ENCODE measurements at places on chromosomes 6 and 20. TPM values are rescaled to one million over a fixed set of nuclear protein-coding genes. Genes with fewer than 3 reads are reported as not detected.

BANF2 gene
- total RNA-seq, result not detected

- no peak for DNase-seq
These were observed 52.7 kb downstream of the LHFPL5 start for GRCh38 chr6:35857853-35858252.

GRCh38 chr6:128124713-128125112 is 223.9 kb upstream of the THEMIS start:
- DNase-seq, result no peak

DNA sequence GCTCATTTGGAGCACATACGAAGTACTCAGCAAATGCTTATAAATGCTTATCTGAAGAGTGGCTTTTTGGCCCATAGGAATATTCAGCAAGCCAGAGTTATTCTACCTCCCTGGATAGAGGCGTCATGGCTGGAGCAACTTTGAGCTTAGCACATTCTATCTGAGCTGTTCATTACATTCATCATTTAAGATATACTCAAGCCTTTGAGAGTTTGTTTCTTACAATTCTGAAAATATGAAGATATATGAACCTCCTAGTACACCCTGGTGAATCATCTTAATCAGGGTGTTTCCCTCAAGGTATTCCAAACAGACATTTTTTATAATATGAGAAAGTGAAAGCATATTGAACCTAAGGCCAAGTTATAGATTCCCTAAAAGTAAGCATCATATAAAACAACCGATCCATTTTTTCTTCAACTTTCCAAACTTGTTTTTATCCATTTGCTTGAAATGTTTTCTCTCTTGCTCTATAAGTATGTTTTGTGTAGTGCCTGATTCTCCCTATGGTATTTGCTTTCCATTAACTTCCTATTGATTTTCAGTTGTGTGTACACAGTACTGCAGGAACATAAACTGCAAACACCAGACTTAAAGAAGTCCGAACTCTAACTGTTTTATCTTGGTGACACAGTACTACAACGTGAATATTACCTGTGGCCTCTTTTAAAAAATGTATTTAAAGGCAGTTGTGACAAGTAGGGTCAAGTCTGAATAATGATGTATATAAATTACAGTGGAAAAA is 139.7 kb upstream of the PTPRK start:
- DNase-seq, result no peak

MATN4 gene
- total RNA-seq, result not detected

DNA sequence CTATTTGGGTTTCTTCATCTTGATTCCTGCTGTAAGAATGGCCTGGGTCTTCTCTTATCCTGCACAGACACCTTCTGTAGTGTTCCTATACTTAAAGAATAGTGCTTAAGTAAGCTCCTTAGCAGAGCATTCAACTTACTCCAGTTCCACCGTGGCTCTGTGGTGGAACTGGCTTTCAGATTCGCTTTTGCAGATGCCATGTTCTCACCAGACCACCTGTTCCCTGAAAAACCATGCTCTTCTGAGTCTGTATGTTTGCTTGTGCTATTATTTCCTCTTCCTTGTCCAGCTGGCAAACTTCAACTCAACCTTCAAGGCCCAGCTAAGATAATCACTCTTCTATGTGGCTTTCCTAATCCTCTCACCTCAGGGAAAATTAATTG is 4.9 kb downstream of the ELMO2 start:
- DNase-seq, result no peak

DNA sequence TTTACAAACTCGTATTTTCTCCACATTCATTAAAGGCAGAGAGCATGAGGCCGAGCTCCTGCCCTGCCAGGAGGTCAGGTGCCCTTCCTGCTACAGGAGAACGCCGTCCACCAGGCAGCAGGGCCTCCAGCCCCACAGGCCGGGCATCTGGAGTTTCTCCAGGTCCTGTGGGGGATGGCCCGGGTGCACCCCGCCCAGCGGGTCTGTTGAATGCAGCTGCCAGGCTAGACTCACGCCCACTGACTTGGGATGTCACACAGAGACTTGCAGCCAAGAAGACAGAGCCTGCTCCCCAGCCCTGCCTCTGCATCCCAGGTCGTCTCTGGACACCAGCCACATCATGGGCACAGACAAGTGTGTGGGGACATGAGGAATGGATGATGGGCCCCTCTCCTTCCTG is 376.4 kb downstream of the CDH4 start:
- DNase-seq, result no peak

DNA sequence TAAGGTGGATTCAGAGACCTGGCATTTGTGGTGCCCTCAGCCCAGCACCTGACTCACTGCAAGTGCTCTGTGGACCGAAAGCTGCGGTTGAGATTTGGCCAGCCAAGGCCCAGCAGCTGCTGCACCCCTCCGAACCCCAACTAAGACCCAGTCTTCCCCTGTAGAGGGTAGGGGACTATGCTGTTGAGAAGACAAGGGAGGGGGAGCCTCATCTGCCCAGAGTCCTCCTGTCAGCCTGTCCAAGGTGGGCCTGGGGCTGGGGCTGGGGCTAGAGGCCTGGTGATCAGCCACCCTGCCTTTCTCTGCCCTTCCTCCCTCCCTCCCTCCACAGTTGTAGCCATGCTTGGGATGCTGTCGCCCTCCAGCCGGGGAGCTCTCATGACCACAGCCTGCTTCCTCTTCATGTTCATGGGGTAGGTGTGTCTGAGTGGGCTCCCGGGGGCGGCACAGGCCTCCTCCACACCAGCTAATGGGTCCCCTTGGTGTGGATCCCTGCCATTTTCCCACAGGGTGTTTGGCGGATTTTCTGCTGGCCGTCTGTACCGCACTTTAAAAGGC is 40.9 kb downstream of the TM9SF4 start:
- DNase-seq, result no peak

RAET1E gene
- not detected for total RNA-seq

ZC2HC1B gene
- total RNA-seq, result not detected
